ENCODE measurements at places on chromosomes 4 and X.

- no peak for DNase-seq
Measured at GRCh38 chr4:121273191-121273590, 107.6 kb downstream of the QRFPR start.

GRCh38 chr4:61276029-61276428 is 75.9 kb downstream of the ADGRL3 start:
- no peak for DNase-seq

DNA sequence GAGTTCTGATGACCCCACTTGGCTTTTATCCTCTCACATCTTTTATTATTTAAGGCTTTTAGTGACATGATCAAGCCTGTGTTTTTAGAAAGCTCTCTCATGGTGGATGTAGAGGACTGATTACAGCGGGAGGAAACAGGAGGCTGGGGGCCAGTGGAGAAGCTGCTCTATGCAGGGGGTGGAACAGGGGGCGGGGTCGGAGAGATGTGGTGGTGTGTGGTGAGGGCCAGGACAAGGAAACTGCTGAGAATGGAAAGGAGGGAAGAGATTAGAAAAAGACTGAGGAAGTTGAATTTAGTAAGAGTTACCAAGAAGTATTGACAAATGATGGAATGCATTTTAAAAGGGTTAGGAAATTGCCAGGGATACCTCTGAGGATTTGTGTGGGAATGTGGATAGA is 292.2 kb downstream of the ZIC3 start:
- no peak for DNase-seq

DNA sequence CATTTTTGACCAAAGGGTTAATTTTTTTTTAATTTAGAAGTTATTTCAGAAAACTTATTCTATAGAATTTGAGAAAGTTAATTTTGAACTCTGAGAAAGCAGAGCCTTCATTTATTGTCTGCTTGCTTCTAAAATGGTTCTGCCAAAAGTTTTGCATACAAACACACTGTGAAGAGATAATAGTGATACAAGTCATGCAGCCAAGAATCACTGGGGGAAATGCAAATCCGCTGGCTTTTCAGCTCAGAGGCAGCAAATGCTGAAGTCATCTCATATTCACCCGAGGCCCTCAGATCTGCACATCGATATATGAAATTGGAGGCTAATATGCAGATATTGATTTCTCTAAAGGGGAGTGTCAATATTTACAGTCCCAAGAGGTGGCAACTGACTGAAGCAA is 186.2 kb downstream of the KIT start:
- DNase-seq, result no peak

DNA sequence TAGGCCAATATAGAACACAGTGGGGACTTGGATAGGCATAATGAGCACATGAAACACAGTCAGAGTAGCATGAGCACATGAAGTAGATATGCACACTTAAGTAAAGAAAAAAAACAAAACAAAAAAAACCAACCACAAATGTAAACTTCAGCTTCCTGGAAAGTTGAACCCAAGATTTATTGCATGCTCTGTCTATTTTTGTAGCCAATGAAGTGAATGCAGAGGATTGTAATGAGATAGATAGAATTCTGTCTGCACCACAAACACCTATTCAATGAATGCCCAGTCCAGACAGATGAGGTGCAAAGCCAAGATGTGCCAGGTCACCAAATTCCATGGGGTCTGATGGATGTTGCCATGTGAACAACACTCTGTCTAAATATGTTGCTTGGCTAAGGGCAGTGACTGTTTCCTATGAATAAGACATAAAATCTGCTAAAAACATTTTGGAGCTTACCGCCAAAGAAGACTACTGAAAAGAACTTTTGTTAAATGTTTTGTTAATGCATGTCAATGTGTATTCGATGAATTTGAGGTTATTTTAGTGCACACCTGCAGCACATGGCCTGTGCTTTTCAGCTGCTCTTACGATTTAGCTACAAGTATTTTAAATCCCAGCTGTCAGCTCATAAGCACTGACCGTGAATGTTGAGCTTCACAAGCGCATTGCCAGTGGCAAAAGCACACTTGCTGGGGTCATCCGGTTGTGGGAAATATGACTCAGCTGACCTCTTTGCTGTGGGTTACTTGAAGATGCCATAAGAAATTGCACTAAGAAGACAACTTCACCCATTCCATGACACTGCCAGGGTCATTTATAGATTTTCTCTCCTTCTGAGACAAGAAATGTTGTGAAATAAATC is 374.8 kb upstream of the GNPDA2 start:
- DNase-seq, result peak; percentile 28

DNA sequence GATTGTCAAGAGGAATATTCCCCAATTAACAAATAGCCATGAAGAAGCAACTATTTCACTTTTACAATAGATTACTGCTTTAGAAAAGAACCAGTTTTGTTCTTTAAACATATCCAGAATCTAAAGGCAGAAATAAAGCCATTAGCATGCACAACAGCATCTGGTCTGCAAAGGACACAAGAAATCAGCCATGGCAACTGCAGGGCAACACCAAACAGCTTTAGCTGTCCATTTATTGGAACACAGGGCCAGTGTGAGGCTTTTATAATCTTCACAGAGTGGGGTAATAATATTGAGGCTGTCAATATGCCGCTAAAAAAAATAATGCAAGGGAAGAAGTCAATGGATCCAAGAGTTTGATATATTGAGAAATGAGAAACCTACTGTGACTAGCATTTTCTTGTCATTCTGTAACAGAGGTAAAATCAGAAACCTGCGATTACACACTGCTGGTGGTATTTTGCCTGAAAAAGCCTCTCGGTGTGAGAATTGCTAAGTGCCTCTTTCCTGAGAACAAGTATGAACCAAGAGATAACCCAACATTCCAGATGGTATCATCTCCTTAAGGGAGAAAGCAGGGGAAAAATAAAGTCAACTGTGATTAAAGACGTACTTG is 2.7 kb upstream of the BANK1 start:
- DNase-seq, result no peak

GRCh38 chr4:88230461-88230891 is 53.9 kb downstream of the PPM1K start:
- no peak for DNase-seq

- no peak for DNase-seq
Measured at GRCh38 chr4:80613470-80613869, 277.9 kb downstream of the CFAP299 start.

DNA sequence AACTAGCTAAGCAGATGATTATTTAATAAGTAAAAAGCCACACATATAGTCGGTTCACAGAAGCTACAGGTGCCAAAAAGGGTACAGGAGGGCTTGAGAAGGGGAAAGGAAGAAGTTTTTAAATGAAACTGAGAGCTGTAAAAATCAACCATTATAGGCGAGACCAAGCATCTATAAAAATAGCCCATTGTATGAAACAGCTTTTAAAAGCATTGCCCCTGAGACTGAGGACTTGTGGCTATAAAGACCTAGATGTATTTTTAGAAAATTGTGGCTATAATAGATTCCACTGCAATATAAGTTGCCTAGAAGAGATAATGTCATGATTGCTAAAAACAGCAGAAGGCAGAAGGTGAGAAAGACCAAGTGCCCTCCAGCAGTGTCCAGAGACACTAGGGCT is 15.0 kb upstream of the TTC29 start:
- DNase-seq, result no peak
